ENCODE measurements at places on chromosomes 6 and 20.

DNA sequence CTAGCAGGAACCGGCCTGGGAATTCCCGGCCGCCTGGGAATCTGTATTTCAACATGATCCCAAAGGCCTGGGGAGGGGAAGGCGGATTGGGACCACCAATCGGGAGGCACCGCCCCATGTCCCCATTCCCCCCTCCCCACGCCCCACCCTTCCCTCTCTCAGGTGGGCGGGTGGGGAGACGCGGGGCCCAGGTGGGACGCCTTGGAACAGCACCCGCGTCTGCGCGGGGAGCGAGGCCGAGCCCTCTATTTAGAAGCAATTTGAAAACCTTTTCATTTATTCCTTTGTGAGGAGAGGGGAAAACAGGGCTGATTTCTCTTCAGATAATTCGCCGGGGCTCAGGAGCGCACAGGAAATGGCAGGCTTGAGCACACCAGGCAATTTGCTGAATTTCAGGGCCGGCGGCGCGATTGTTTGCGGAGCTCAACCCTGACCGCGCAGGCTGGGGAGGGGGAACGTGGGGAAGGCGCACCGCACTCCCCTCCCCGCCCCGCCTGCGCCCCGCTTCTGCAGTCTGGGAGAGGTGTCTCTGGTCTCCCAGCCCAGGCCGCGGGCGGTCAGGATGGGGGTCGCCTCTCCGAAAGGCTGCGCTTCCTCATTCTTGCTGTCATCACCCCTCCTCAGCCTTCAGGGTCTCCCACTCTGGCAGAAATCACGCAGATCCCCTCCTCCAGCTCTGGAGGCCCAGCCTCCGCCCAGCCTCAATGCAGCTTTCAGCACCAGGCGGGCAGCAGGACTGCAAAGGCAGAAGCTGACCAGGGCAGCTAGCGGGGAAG is 170.0 kb downstream of the GRM4 start:
- no peak for DNase-seq

DNA sequence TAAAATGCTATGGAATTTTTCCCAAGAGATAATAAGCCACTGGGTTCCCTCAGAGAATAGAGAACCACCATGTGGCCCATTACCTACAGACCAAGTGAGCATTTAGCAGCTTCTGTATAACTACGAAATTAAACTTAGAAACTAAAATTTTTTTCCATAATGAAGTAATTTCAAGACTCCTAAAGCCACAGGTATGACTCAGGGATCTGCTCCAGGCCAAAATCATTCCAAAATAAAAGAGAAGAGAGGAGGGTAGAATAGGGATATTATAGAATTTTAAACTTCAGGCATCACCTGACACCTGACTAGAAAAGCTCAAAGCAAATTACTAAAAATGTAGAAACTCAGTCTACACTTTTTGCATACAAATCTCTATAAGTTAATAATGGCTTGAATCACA is 108.9 kb upstream of the DST start:
- no peak for DNase-seq

- DNase-seq, result no peak
Observed at GRCh38 chr20:58661598-58662473, 10.8 kb downstream of the STX16 start.

DNA sequence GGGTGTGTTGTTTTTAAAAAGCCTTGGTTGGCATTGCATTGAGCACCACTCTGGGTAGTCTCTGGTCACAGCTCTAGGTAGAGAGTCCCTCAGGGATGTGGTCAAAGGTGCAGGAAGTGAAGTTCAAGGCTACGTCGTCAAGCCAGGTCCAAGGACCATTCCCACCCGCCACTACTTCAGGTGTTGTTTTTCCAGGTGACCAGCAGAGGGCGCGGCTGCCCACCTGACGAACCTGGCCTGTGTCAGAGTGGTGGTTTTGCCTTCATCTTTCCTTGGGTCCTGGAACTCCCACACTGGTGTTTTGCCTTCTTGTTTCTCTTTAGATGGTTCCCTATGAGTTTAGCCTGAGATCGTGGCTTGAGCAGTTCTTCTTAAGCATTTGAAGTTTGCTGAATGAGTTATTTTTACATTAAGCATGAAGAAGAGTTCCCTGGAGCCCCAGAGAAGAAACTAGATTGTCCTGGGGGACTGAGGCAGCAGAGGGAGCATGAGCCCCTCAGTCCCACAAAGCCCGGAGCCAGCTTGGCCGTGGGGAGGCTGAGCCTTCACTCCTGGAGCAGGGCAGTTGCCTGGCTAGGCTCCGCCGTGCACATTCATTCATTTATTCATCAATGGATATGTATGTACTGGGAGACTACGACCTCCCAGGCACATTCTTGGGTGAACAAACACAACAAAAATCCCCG is 5.6 kb upstream of the PHACTR3 start:
- DNase-seq, result no peak

All from spinal cord (tissue), 10 donors.